ENCODE measurements at places on chromosomes 2 and 18.

GRCh38 chr2:27084297-27085061 is 2.1 kb upstream of the KHK start:
- no peak for DNase-seq

DNA sequence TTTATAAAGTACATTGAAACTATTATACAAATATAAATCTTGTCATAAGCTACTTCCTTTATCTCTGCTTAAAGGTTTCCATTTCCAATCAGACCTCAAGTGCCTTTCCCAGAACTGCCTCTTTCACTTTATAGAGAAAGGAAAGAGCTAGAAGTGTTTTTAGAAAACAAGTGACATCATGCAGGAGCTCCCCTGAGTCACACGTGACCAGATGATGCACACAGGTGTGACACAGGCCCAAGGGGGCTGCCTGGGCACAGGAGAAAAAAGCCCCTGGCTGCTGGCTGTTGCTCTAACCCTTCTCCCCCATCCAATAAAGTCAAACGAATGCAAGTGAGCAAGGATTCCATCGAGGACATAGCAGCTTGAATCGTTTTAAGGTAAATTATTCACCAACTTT is 21.4 kb upstream of the SH3BP4 start:
- no peak for DNase-seq

- no peak for DNase-seq
Measured at GRCh38 chr2:9110893-9111569, 95.6 kb upstream of the ASAP2 start.

DNA sequence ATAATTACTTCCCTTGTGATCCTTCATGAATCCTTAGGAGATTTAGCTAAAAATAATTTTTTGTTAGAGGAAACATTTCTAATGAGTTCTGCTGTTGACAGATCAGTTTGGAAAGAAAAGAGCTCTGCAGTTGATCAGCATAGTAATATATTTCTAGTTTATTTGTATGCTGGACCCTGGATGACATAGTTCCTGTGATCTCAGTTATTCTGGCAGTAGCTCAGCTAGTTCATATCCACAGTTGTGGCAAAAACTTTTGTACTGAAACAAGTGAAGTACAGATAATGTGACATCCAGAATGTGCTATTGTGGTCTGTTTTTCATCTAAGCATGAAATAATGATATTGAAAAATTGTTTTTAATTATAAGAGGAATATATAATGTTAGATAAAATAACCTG is 33.7 kb downstream of the ABI2 start:
- no peak for DNase-seq

DNA sequence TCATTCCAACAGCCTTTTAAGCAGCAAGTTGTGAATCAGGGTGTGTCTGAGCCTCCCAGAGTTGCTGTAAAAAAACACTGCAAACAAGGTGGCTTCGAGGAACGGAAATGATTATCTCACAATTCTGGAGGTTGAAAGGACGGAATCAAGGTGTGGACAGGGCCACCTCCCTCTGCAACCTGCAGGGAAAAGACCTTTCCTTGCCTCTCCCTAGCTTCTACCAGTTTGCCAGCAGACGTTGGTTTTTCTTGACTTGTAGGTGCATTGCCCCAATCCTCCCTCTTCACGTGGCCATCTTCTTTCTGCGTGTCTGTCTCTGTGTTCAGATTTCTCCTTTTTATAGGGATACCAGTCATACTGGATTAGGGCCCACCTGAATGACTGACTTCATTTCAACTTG is 24.8 kb upstream of the TMEM131 start:
- DNase-seq, result no peak

GRCh38 chr18:25229081-25229480 is 122.9 kb downstream of the ZNF521 start:
- DNase-seq, result no peak

- no peak for DNase-seq
Measured at GRCh38 chr2:112923237-112923966, 12.4 kb downstream of the IL37 start.

GRCh38 chr2:102449370-102449974 is 23.6 kb upstream of the SLC9A4 start:
- DNase-seq, result peak; percentile 67

DNA sequence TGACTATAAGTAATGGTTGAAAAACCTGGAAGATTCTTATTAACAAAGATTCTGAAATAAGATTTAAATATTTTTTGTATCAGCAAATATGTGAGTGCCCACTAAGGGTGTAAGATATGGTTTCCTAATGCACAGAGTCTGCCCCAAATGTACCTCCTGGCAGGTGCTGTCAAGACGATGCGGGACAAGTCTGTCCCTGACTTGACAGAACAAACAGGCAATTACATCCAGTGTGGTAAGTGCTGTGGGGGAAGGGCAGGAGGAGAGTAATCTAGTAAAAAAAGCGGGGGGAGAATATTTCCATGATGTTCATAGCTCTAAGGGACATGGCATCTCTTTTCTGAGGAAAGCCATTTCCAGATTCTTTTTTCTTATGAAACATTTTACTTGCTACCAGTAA is 127.5 kb downstream of the COL4A4 start:
- no peak for DNase-seq

DNA sequence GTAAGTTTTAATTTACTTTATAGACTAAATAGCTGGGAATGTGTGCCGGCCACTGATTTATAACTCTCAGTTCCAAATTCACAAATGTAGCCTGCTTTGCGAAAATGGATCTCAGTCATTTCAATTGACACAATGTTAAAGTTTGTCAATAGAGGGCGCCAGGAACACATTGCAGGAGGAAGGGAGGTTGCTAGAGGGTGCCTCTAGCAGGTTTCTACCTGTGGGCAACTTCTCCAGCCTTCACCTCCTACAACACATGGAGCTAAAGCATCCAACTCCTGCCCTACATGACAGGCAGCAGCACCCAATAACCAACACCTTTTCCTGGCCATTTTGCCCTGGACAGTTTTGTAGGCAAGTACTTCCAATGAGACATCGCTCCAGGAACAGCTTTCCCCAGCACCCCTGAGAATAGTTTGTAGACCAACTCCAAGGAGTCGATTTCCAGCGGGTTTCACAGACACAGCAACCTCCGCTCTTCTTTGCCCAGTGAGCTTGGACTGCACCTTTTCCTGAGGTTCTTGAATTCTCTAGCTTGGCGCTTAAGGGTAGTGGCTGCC is 784.8 kb upstream of the CDH2 start:
- DNase-seq, result no peak

DNA sequence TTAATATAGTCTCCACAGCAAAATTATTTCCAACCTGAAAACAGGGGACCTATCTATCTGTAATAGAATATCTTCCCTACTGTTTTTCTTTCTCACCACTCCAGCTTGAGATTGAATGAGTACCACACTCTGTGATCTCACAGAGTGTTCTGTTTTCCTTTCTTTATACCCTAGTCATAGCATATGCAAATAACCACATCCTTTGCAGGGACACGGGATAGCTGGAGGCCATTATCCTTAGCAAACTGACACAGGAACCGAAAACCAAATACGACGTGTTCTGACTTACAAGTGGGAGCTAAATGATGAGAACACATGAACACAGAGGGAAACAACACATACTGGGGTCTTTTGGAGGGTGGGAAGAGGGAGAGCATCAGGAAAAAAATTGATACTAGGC is 224.7 kb downstream of the SLC8A1 start:
- DNase-seq, result no peak

- peak; percentile 42 for DNase-seq
Measured at GRCh38 chr2:190627448-190628412, 21.2 kb upstream of the NAB1 start.

- no peak for DNase-seq
Measured at GRCh38 chr18:22055466-22056238, 113.7 kb upstream of the GATA6 start.

GRCh38 chr2:170680172-170680941 is 34.8 kb upstream of the SP5 start:
- DNase-seq, result no peak

GRCh38 chr2:203913947-203914346 is 22.6 kb upstream of the ICOS start:
- no peak for DNase-seq

- DNase-seq, result no peak
Measured at GRCh38 chr2:103161456-103162289, 399.8 kb downstream of the TMEM182 start.
